ENCODE measurements at places on chromosomes 4 and X.

DNA sequence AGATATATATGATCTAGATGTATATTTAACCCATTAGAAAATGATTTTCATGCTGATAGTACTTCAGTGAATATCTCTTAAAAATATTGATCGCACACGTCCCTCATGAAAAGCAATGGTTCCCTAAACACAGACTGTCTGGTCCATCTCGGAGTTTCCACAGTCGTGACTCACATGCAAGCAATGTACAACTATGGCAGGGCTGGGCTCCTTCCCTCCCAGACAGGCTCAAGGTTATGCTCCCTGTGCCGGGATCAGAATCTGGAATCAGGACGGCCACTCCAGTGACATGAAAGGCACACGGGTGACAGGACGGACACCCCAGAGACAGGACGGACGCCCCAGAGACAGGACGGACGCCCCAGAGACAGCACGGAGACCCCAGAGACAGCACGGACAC is 40.2 kb upstream of the PPP2R3B start:
- no peak for DNase-seq

- DNase-seq: no peak
Observed at GRCh38 chr4:99809326-99809725, 7.3 kb upstream of the DAPP1 start.

DNA sequence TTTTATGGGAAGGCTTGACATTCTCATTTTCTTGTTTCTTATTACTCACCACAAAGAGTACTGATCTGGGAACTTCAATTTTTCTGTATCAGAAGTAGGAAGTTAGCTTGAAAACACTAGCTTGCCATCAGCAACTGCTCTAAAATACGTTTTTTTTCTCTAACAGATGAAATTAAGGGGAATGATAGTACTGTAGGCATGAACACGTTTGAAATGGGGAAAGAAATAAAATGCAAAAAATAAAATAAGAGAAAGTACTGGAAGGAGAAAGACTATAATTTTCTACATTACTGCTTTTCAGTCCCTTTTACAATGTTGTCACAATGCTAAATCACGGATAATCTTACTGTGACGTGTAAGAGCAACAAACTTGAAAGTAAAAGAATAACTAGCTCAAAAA is 1.5 kb downstream of the RADX start:
- DNase-seq: no peak

- no peak for DNase-seq
Observed at GRCh38 chr4:16731776-16732380, 166.6 kb downstream of the LDB2 start.

DNA sequence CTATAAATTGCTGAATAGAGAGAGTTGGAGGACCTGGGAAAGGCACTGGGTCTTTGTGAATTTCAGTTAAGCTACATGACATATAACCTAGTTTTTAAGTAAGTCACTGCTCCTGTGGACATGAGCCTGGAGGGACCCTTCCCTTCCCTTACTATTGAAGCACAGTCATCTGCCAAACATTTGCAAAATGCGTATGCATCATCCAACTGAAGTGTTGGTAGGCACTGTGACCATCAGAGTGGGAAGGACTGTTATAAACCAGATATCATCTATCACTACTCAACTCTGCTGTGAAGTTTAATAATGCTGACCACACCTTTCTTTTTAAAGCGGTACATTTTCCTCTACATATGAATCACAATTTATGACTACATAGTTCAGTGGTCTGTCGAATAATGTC is 5.2 kb downstream of the GABRA3 start:
- DNase-seq: no peak

- DNase-seq: no peak
Observed at GRCh38 chr4:25654031-25654970, 1.4 kb upstream of the SLC34A2 start.

DNA sequence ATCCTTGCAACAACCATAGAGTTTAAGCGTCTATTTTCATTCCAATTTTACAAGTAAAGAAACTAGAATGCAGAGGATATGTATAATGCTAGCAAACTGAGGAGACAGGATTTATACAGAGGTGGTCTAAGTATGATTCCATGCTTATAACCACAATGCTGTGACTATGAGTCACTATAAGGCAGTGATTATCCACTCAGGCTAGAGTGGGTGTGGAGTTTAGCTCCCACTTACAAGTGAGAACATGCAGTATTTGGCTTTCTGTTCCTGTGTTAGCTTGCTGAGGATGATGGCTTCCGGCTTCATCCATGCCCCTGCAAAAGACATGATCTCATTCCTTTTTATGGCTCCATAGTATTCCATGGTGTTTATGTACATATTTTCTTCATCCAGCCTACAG is 41.6 kb upstream of the EDA2R start:
- DNase-seq: no peak

- DNase-seq: no peak
Observed at GRCh38 chr4:3226467-3226866, 22.5 kb upstream of the MSANTD1 start.

GRCh38 chrX:5155301-5155700 is 1073.4 kb downstream of the NLGN4X start:
- DNase-seq: no peak

- no peak for DNase-seq
Observed at GRCh38 chrX:102345916-102346315, 93.9 kb downstream of the NXF2B start.

GRCh38 chr4:12389604-12390003 is 960.9 kb upstream of the HS3ST1 start:
- no peak for DNase-seq

DNA sequence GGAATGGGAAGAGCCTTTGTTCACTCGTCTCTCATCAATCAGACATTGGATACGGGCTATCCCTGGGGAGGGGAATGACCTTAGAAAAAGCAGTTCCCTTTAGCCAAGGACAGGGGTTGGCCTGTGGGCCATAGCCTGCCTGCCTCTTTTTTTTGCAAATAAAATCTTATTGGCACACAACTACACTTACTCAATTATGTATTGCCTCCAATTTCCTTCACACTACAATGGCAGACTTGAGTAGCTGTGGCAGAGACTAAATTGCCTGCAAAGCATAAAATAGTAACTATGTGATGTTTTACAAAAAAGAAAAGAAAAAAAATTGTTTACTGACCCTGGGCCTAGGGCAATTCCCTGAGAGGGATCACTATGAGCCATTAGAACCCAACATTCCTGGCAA is 23.4 kb downstream of the PPP1R2C start:
- no peak for DNase-seq

DNA sequence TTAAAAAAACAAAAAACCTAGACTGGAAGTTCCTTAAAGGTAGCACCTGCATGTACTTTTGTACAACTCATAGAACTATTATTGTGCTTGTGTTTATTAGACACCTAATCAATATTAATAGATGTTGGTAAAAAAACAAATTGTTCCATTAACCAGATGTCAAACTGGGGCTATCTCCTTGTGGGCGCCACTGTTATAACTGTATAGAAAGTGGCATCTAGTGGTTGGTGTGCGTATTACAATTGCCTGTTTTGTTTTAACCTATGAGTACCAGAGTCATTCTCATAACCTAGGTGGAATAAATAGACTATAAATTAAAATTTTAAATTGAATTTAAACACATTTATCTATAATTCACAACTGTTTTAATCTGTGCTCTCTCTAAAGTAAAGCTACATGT is 97.4 kb downstream of the COL4A5 start:
- DNase-seq: peak; percentile 0

GRCh38 chrX:103248553-103248952 is 6.4 kb downstream of the TCEAL8 start:
- no peak for DNase-seq

DNA sequence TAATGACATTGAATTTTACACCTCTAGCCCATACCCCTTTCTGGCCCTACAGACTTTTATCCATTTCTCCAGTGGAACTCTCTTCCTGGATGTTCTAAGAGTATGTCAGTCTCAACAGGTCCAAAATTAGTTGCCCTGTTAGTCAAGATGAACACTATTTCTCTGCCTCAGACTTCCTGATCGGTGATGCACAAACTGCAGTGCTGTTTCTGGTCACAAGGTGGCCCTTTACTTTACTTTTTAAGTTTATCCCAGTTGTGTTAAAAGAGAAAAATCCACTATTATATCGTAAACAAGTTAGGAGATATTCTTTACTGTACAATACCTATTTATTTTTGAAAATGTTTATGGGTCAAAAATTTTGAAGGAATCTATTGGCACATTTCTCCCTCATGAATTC is 13.1 kb downstream of the TCEAL7 start:
- peak; percentile 22 for DNase-seq

GRCh38 chr4:7434766-7435150 is at the start of gene PSAPL1:
Gene PSAPL1 (minus strand): TSS chr4:7434930. CDS start chr4:7434879, 51 bp downstream.
- DNase-seq: no peak

DNA sequence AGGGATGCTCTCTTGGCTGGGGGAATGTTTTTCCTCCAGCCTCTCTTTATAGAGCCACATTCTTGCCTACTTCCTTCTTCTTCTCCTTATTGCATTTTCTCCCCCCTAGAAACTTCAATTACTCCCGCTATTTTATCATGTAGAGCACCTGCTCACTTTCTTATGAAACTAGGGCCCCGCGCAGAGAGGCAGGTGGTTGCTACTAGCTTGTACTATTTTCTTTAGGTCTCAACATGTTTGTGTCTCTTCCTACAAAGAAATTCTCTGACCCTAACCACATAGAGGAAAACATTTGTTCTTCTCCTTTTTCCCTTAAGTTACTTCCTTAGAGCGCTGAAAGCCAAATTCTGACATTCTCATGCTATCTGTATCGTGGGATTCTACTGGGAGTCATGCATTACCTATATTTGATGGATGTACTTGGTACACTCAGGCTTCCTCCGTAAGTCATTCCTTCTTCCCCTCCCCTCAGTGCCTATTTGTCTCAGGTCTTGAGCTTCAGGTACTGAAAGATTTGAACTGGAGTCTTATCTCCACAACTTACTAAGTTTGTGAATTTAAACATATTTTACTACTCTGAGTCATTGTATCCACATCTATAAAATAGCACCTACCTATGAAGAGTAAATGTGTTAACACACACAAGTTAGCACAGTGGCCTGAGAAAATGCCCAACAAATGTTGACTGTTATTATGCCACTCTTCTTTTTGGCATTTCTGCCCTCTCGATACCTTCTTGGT is 159.1 kb upstream of the LEF1 start:
- DNase-seq: no peak

GRCh38 chr4:28009541-28009940 is 1148.9 kb downstream of the STIM2 start:
- DNase-seq: no peak

DNA sequence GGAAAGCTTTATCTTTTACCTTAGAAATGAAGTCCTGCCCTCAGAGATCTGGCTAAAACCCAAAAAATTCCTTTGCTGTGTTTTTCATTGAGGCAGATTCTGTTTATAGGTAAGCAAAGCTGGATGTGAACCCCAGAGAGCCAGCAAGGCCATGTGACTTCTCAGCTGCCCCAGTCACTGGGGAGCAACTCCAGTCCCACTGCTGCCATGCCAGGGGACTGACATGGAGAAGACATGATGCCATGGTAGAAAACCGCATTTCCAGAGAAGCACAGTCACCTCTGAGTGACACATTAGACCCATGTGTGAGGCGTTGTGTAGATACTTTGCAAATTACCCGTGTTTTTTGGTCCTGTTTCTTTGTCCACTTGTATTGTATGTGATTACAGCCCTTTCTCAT is 45.4 kb downstream of the PTTG2 start:
- no peak for DNase-seq

DNA sequence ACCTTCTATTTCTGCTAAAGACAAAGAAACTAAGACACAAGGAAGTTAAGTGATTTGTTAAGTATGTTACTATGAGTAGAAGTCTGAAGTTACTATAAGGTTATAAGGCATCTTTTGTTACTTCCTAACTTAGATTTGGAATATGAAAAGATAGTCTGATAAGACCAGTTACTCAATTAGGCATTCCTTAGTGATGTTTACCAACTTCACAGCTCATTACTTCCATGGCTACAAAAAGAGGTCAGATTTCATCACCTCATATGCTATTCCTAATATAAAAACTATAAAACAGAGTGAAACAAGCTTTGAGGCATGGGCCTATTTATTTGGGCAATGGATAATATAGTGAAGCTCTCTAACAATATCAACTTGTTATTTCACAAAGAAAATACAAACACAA is 143.1 kb downstream of the TBCK start:
- no peak for DNase-seq

GRCh38 chr4:100900134-100900533 is 382.3 kb upstream of the EMCN start:
- DNase-seq: no peak

- peak; percentile 15 for DNase-seq
Observed at GRCh38 chr4:158193171-158193749, 17.0 kb upstream of the TMEM144 start.

GRCh38 chr4:65592089-65592488 is 78.2 kb downstream of the EPHA5 start:
- no peak for DNase-seq

DNA sequence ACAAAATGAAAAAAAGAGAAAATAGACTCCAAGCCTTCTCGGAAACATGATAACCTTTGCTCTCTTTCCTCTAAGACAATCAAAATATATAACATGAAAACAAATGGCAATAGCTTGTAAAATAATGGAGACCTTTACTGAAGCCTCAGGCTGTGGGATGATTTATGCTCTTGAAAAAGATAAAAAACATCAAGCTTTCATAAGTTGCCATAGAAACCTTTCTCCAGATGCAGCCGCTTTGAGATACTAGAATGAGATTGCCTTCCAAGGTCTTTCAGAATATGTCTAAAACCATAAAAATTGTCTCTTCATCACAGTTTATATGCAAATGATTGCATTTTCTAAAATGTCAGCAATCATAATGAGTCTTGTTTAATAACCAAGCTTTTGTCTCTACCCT is 31.6 kb downstream of the MAOB start:
- no peak for DNase-seq

DNA sequence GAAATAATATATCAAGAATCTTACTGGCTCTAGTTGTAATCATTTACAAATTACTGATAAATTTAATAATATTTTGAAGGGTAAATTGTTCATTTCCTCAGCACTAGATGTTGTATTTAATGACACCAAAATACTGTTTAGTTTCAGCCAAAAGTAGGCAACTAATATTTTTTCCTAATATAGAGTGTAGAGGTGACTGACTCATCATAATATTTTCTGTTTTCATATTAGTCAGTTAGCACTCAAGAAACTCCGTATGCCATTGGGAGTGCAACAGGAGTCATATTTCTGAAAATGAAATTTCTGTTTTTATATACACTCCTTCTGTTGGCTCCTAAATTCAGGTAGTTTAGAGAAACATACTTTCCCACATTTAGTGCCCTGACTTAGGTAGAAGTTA is 36.6 kb upstream of the PTPN13 start:
- DNase-seq: no peak

- DNase-seq: no peak
Observed at GRCh38 chrX:7060444-7060843, 87.1 kb upstream of the STS start.

DNA sequence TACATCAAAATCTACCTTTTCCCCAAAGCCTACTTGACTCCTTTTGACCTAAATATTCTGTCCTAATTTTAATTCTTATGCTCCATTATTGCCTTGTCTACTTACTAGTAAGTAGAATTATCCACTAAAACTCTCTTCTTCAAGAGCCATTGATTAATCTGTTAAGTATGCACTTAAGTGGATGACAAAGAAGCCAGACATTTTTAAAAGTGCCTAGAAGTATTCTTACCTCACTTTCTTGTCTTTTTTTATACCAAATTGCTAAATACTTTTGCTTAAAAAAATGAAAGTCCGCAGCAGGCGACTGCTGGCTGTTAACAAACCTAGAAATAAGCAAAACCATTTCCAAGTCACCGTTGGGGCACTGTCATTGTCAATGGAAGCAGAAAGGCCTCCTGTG is 20.1 kb upstream of the FRMPD4 start:
- DNase-seq: no peak

Measured in amniotic stem cell (primary cell).